ENCODE measurements at places on chromosomes 7 and 10.

- DNase-seq, result no peak
Measured at GRCh38 chr7:55081472-55082227, 62.8 kb downstream of the EGFR start.

DNA sequence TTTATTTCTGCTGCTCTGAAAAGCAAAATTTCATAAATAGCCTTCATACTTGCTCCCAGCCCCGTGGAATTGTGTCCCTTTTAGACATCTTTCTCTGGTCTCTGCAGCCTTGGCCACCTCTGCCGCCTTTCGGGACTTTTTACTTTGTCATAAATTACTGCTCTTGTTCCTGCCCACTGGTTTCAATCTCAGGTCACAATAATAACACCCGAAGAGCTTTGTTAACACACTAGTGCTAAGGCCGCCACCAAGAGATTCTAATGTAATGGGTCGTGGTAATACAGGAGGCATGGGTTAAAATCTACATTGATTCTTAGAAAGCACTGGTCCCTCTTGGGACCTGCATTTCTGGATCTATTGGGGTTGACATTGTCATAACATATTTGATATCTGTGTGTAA lies 276.0 kb upstream of the VWC2 start:
- DNase-seq, result no peak

GRCh38 chr10:4576206-4576605 lies 249.8 kb upstream of the AKR1E2 start:
- DNase-seq, result no peak

DNA sequence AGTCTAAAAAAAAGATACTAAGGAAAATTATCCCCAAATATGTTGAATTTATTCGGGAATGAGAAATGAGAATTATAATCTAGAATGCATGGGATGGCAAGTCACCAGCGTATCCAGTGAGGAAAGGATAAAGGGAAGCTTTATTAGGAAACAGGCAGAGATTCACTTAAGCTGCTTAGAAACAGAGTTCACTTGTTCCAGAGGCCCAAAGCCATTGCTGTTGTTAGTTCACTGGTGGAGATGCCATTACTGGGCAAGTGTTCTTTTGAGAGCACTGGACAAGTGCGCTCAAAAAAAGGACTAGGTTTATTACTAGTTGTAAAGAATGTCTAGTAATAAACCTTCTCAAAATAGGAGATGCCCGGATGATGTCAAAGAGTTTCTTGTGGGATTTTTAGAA lies 51.2 kb downstream of the MICU1 start:
- DNase-seq, result no peak

DNA sequence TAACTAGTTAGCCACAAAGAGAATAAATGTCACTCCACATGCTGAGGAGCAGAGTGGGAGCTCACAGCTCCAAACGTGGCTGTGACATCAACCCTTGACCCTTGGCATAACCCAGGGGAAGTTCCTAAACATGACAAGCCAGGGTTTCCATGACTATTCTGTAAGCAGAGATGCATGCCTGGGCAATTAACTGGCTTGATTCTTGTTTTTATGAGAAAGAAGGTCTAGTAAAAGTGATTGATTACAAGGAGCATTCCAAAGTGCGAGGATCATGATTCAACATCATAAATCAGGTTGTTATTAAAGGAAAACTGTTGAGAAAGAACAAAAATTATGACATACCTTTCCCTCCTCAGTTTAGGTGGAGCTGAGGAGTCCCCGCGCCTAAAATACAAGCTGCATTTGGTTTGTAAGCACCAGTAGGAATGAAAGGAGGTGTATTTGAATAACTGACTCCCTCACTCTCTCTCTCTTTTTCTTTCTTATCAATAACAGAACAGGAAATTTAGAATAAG lies 108.4 kb downstream of the SFMBT2 start:
- no peak for DNase-seq

DNA sequence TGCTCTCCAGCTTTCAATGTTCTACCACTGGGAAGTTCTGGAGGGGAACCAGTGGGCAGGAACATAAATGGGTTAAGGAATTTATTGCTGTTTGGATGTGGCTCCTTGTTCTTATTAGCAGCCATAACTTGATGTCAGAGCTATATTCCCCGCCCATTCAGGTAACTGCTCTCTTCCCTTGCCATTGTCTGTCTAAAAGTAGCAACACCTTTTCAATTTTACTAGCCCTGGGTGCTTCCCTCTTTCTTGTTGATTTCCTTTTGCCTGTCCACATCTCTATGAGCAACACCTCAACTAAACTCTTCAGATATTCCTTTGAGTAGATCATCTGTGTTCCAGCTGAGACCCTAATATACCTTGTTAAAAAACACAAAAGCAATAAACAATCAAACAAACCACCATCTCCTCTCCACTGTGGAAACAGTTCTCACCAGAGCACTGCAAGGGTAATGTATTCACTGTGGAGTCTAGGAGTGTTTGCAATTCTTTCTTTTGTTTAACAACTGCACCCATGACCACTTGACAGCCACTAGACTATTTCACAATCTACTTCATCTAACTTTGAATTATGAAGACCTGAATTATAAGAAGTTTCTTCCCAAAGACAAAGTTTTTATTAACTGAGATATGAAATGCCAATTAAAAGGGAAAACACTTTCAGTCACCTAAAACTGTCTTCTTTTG lies 436.7 kb downstream of the IPMK start:
- no peak for DNase-seq

- DNase-seq, result no peak
Measured at GRCh38 chr10:124013916-124014315, 79.5 kb downstream of the CHST15 start.

GRCh38 chr7:151107882-151108281 lies 21.6 kb downstream of the AGAP3 start:
- no peak for DNase-seq

DNA sequence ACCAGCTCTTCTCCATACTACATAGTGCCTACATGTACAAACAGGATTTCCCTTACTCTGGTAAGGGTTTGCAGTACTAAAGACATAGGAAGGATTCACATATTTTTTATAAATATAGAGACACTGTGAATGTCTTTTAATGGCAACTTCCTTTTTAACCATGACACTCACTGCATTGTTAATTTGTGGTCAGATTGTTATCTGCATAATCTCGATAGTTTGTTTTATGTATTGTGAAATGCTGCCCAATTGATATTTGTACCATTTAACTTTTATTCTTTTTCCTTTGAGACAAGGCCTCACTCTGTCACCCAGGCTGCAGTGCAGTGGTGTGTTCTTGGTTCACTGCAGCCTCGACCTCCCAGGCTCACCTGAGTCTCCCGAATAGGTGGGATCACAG lies 39.7 kb downstream of the SP8 start:
- DNase-seq, result no peak

GRCh38 chr10:70343712-70344111 lies 38.7 kb downstream of the LRRC20 start:
- no peak for DNase-seq

DNA sequence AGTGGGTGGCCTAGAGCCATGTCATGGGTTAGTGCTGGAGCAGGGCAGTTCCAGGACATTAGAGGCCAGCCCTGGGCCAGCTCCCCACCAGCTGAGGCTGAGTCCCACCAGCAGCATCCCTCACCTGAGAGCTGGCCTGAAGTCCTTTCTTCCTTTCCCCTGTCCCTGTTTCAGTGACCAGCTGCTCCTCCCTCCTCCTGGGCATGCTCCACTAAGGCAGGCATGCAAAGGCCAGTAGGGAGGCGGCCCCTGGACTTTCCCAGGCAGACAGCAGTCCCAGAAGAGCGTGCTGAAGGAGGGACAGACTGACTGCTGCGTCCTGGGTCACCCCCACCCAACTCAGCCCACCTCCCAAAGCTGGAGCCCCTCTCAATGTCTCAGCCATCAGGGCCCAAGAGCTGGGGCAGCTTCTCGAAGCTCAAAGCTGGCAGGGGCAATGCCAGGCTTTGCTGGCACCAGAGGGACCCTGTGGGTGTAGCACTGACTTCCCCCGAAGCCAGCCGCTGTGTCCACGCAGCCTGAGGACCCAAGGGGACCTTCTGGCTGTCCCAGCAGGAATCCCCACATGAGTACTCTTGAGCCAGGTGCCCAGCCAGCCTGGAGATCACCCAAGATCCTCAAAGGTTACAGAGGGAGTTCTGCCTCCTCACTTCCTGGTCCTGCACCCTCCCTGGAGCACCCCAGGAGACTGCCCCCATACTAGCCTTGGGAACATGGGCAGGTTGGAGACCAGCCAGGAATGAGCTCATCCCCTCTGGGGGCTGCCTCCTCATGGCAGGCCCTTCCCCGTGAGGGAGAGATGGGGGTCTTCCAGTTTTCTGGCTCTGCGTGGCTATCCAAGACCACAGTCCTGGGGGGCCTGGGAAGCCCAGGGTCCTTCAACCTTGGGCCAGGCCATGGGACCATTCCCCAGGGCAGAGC lies 35.2 kb upstream of the RET start:
- no peak for DNase-seq

GRCh38 chr7:44403775-44404174 lies 78.4 kb upstream of the CAMK2B start:
- DNase-seq, result no peak

GRCh38 chr7:129053938-129054437 lies 923 bp downstream of the TNPO3 start:
- DNase-seq, result no peak

- no peak for DNase-seq
Measured at GRCh38 chr10:129471447-129472175, 4.6 kb downstream of the MGMT start.

GRCh38 chr10:56095506-56096225 lies 265.4 kb downstream of the ZWINT start:
- DNase-seq, result no peak

GRCh38 chr10:14456870-14457266 lies 126.1 kb upstream of the FRMD4A start:
- DNase-seq, result no peak

- DNase-seq, result no peak
Measured at GRCh38 chr10:104938031-104938430, 296.9 kb downstream of the SORCS3 start.

GRCh38 chr10:89846281-89846630 lies 144.9 kb downstream of the KIF20B start:
- no peak for DNase-seq

DNA sequence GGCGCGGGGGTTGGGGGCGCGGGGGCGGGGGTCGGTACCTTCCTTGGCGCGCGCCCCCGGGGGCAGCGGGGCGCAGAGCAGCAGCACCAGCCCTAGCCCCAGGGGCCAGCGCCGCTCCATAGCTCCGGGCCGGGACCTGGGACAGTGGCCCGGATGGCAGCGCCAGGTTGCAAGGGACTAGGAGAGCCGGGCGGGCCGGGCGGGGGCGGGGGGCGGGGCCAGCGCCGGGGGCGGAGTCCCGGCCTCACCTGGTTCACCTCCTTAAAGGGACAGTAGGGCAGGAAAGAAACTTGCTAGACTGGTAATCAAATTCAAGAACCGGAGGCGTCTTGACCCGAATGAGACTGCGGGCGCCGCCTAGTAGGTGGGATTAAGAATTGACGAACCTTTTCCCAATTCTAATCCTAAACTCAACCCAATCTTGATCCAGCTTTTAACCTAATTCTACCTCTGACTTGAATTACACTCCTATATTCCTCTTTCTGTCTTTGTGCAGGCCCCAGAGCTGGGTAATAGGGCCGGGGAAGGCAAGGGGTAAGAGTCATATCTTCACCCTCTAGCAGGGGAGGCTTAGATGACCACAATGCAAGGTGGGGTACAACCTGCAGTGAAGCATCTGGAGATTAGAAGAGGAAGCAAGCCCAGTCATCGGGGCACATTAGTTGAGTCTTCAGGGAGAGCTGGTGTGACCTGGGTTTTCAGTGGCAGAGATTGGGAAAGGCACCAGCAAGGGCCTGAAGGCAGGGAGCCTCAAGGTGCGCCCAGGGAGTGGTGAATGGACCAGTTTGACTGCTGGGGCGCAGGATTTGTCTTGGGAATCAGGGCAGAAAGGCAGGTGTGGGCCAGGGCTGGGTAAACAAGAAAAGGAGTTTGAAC lies at the start of gene EPHA1:
EPHA1 (minus strand) TSS at position 171 of the 876 bp plus-strand sequence; CDS start at position 120, 51 bp downstream.
- DNase-seq, result no peak

DNA sequence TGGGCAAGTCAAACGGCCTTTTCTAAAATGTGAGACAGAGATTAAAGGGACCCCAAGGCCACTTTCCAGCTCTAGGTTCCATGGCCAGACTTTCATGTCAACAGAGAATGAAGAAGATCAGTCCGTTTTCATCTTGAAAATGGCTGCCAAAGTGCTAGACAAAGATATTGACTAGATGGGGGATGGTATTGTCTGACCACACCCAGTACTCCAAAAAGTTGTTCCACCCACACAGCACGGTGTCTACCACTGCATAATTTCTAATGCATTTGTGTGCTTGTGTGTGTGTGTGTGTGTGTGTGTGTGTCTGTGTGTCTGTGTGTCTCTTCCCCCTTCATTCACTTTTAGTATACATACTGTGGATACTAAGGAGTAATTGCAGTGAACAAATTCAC lies 1.3 kb downstream of the COL1A2 start:
- DNase-seq, result no peak

All from stimulated activated CD8-positive, alpha-beta memory T cell treated with anti-CD3 and anti-CD28 coated beads, Interleukin-12 subunit alpha, Interleukin-12 subunit beta, amount 100 ng/mL, for 4 hours (primary cell).